Brain (organoid and tissue), 16 donors: ENCODE measurements at places on chromosomes 7 and 10.

DNA sequence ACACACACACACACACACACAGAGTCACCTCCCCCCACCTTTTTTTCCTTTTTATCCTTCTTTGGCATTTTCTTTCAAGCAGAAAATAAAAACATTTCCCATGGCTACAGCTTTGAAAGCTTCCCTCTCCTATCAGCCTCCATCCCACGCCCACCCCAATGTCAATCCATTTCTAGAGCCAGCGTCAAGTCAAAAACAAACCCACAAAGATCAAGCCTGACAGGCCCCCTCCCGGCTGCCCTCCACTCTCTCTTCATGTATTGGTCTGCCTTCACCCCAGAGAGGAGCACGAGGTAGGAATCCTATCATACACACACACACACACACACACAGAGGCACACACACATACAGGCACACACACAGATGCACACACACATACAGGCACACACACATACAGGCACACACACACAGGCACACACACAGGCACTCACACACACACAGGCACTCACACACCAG lies 8.0 kb upstream of the TNRC18 start:
- DNase-seq = peak; percentile 89

GRCh38 chr7:73907554-73908122 lies 46.7 kb downstream of the TMEM270 start:
- no peak for DNase-seq

- DNase-seq = no peak
Observed at GRCh38 chr7:44897309-44897708, 12.0 kb upstream of the PURB start.

DNA sequence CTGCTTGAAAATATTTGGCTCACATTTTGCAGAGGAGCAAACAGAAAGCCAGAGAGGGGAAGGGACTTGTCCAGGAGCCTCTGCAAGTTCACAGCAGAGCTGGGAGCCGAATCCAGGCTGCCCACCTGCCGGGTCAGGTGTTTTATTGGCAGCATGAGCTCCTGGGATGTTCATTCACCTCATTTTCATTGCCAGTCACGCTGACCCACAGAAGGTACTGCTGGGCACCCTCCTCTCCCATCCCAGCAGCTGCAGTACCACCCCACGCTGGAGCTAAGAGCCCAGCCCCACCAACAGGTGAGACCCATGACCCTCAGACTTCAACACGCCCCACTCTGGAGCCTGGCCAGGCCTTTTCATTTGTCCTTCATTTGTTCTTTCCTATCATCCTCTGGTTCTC lies 102.7 kb downstream of the GRID1 start:
- DNase-seq = no peak
